ENCODE measurements at places on chromosomes 2 and 18. TPM values are rescaled to one million over a fixed set of nuclear protein-coding genes. Genes with fewer than 3 reads are reported as not detected.

Gene GALNT3
- 0.33 TPM for total RNA-seq

Gene ELOA2
- total RNA-seq = not detected

Gene FBLN7
- total RNA-seq = 4.6 TPM

Gene SERPINB3
- not detected for total RNA-seq

Gene DPYSL5
- not detected for total RNA-seq

Gene METTL5
- 48.6 TPM for total RNA-seq

Gene UPP2
- not detected for total RNA-seq

Gene CERKL
- total RNA-seq = not detected

Gene ANKRD12
- 26.5 TPM for total RNA-seq

Gene UGT1A10
- not detected for total RNA-seq

Gene GALR1
- not detected for total RNA-seq

Gene CRYBA2
- not detected for total RNA-seq

Gene SERPINB13
- total RNA-seq = not detected

Gene KCNIP3
- 0.48 TPM for total RNA-seq

Gene CKAP2L
- 12.2 TPM for total RNA-seq

Gene CCL20
- total RNA-seq = 0.98 TPM
